Umbilical cord (tissue), 2 donors: ENCODE measurements at places on chromosomes 2 and 18.
A peak's percentile ranks its signal among the peaks of the same experiment; 100 is the strongest.

DNA sequence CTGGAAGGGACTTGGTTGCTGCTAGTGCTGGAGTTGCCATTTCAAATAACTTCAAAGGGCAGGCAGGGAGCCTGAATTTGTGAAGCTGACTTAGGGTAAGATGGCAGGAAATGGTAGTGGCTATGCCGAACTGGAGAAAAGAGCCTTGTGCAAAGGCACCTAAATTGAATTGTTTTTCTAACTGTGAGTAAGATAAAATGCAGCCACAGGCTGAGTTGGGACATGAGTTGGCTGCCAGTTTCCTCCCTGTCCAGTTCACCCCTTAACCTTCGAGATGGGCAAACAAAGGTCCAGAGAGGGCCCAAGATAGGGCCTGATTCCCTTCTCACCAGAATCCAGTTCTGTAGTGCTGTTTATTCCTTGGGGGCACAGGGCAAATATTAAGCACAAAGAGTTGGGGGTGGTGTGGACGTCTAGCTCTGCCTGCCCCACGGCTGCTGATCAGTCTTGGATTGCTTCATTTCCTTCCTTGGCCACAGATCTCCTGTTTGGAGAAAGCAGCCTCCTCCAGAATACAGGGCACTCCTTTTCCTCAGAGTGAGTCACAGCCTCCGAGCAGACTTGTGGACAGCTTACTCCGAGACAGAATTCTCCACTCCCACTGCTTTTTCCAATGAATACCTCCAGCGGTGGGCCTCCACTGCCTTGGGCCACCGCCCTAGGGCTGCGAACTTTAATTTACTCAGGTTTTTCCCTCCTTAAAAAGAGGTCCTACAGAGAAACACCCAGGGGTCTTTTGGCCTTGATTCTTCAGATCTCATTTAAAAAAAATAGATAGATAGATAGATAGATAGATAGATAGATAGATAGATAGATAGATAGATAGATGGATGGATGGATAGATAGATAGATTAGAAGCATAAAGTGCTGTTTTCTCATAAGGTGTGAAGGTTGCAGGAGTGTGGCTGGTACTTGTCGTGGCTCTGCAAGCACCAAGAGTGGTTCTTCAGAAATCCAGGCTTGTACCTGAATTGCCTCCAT lies 18.4 kb upstream of the SLC20A1 start:
- peak; percentile 92 for DNase-seq

DNA sequence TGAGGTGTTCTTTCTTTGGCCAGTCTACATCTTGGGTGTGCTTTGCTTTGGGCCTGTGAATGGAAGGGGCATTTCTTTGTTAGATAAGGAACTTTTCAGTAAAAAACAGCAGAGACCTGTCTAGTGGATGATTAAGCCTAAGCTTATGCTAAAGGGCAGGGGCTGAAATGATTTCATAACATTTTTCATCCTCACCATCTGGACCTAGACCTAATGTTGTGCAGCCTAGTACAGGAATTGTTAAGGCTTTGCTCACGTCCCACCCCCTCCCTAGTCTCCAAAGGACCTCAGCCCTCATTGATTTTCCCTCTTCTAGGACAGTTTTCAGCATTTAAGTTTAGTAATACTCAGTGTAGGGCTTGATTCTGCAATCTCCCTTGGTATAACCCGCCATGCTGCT lies 111.8 kb downstream of the PRKCE start:
- peak; percentile 57 for DNase-seq

DNA sequence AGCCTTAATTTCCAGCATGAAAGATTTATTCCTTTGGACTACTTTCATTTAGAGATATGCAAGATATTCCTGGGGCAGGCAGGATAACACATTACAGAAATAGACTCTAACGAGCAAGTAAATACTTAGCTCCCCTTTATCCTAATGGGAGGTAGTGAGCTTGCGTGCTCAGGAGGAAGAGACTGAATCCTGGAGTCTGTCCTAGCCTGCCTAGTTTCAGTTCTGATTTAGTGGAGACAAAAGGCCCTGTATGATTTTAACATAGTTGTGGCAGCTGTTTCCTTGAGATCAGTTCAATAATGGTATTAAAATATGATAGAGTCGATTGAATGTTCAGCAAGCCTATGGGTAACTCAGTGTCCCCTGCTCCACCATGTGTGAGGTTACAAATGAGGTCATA lies 109.5 kb downstream of the FMNL2 start:
- no peak for DNase-seq

GRCh38 chr2:36570416-36570815 lies 27.6 kb downstream of the FEZ2 start:
- no peak for DNase-seq

GRCh38 chr2:171723716-171724683 lies 36.7 kb downstream of the DYNC1I2 start:
- DNase-seq, result no peak

DNA sequence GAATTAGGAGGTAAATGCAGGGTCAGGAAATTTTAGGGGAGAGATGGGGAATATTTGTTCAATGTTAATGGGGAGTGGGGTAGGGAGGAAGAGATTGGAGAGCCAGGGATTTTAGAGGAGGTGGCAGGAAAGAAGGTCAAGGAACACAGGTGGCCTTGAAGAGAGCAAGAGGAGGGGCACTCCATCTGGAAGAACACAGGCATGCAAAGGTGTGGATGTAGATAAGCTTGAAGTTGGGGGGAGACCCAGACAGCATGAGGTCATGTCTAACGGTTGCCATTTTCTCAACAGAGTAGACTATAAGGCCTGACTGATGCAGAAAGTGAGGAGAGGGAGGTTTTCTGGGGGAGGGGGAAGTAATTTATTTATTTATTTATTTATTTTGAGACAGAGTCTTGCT lies 77.5 kb downstream of the MAIP1 start:
- DNase-seq, result no peak

GRCh38 chr2:68371138-68371537 lies 6.1 kb downstream of the PLEK start:
- DNase-seq, result no peak

DNA sequence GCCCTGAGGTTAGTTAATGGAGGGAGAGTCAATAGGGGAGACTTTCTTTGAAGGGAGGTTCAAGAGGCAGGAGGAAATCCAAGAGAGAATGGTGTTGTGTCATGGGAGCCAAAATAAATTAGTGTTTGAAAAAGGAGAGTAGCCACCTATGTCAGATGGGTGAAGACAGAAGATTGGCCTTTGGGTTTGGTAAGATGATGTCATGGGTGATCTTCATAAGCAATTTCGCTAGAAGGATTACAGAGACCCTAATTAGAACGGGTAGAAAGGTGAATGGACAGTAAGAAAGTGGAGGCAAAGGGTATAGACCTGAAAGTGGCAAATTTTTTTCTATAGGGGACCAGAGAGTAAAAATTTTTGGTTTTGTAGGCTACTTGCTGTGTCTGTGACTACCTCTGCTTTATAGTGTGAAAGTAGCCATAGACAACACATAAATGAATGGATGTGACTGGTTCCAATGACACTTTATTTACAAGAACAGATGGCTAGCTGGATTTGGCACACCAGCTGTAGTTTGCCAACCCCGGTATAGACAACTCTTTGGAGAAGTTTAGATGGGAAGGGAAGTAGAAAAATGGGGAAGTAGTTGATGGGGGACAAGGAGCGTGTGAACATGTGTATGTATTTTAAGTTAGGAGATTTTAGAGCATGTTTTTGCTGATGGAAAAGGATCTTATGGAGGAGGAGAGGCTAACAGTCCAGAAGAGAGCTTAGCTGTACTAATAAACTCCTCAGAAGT lies 9.3 kb downstream of the STAMBP start:
- DNase-seq, result peak; percentile 9

- peak; percentile 17 for DNase-seq
These were observed 431.2 kb downstream of the LPIN1 start for GRCh38 chr2:12177455-12178288.

- no peak for DNase-seq
These were observed 35.4 kb downstream of the STAT4 start for GRCh38 chr2:191115391-191115790.

DNA sequence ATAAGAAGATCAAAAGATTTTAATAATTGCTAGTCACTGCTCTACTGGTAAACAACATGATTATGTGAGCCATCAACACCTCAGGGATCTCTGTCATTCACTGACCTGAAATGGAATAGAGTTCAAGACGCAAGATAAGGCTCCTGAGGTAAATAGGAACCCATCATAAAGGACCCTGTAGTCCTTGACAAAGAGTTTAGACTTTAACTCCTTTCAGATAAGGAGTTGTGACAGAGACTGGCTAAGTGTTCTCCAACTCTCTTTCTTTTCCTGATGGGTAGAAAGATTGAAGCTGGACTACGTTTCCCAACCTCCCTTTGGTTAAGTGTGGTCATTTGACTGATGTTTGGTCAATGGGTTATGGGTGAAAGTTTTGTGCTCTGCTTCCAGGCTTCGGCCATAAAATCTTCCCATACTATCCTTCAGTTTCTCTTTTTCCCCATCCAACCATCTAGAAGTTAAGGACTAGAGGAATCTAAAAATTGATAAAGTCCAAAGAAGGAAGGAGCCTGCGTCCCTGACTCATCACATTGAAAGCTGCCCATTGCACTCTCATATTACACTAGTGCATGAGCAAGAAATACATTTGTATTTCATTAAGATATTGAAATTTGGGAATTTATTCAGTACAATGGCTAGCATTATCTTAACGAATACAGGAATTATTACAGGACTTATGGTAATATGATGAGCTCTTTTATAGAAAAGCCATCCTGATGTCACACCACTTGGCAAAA lies 293.7 kb upstream of the ACVR2A start:
- no peak for DNase-seq

DNA sequence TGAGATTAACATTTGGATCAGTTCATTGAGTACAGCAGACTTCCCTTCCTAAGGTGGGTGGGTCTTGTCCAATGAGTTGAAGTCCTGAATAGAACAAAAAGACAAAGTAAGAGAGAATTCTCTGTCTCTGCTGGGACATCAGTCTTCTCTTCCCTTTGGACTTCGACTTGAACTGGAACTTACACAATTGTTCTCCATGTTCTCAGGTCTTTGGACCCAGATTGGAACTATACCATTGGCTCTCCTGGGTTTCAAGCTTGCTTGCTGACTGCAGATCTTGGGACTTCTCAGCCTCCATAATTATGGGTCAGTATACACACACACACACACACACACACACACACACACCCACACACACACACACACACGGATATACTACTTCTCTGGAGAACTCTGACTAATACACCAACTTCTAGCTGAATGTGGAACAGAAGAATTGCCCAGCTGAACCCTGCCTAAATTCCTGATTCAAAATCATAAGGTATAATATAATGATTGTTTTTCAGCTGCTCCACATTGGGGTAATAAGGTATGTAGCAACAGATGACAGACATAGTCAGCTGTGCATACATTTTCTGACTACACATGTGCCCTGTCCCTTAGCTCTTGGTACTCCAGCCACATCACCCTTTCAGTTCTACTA lies 214.0 kb downstream of the TGIF1 start:
- DNase-seq, result no peak

DNA sequence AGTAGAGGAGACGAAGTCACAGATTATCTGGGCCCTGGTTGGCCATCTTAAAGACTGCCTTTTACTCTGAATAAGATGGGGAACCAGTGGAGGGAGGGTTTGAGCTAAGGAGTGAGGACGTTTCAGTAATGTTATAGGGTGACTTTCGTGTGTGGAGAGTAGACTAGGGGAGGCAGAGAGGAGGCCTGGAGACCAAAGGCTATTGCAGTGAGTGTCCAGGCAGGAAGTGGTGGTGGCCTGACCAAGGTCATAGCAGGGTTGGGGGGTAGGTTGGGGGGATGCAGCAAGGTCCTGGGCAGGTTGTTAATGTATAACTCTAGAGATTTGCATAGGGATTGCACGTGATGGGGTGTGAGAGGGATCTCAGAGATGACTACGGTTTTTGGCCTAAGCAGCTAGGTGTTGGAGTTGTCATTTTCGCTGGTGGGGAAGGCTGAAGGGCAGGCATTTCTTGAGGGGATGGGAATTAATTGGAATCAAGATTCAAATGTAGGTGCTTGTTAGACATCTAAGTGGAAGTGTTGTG lies 4.9 kb downstream of the CEP192 start:
- no peak for DNase-seq

GRCh38 chr2:240596491-240596931 lies 10.0 kb downstream of the CAPN10 start:
- no peak for DNase-seq

- DNase-seq, result no peak
These were observed 827.0 kb downstream of the BCL11A start for GRCh38 chr2:59726228-59727120.

DNA sequence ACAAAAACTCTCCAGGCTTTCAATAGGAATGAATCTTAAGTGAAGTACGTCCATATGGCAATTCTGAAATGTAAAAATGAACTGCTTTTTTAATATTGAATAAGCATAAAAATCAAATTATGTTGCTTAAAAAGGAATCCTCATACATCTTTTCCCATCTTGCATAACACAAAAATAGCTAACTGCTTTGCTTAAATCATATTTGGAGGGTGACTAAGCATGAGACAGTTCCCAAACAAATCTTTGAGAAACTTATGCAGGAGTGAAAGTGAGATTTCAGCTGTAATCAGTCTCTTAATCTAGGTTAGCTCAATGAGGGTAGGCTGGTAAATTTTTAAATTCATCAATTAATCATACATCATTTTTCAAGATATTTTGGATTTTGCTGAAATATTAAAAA lies 111.5 kb downstream of the MBD5 start:
- DNase-seq, result peak; percentile 30

GRCh38 chr2:63983986-63984605 lies 35.1 kb downstream of the VPS54 start:
- DNase-seq, result no peak

- DNase-seq, result no peak
These were observed 8.3 kb upstream of the ADRA2B start for GRCh38 chr2:96124406-96125265.

DNA sequence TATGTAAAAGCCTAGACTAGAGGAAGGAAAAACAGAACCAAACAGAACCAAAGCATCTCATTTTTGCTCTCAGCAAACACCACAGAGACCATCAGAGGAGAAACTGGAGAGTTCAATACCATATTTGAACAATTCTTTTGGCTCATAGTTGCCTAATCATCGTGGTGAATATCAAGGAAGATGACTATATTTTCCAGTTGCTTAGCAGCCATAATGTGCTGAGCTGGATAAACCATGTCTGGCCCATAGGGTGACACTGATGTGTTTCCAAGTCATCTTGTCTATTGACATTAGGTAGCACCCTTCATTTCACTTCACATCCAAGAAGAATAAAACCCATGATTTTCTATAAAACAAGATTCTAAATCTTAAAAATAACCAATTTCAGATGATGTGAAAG lies 5.9 kb upstream of the XRCC5 start:
- no peak for DNase-seq

DNA sequence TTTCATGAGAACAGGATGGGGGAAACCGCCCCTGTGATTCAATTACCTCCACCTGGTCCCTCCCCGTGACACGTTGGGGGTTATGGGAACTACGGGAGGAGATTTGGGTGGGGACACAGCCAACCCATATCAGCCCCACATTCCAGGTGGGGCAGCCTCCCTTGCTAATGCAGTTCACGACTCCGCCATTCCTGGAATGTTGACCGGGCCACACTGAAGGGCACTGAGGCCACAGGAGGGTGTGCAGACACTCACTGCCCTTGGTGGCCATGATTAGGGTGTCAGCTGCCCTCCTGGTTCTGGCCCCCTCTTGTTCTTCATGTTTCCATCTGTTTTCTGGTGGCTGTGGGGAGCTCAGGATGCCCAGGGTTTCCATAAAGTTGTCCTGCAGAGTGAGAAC lies 176.3 kb downstream of the TWIST2 start:
- no peak for DNase-seq
